ENCODE measurements at places on chromosomes 11 and 22.

DNA sequence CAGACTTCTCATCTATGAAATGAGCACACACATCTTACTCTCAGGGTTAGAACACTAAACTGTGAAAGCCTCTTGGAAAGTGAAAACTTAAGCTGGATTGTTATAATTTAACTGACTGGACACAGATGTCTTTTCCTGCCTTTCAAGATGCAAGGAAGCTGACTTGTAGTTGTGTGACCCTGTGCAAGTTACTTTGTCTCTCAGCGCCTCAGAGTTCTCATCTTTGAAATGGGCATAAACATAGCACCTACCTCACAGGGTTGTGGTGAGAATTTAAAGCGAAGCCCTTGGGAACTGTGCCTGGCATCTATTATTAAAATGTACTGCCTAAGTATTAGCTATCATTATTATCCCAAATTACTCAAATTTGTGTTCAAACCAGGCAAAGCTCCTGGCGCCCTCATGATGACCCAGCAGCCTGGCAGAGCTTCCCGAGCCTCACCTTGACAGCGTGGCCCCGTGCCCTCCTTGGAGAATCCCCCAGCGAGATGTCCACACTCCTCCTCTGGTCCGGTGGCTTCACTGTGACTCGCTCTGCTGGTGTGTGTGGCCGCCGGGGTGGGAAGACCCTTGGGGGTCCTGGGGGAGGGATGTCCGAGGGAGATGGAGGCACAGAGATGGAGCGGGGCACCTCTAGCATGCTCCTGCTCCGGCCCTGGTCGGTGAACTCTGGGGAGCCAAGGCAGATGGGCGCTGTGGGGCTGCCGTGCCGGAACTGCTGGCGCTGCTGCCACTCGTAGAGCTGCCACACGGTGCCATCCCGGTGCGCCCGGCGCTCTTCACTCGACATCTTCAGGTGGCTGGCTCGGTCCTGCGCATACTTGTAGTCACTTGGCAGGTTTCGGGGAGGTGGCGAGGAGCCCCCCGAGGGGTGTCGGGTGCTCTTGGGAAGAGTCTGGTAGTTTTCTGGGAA is 78.2 kb downstream of the C11orf58 start:
- no peak for DNase-seq

DNA sequence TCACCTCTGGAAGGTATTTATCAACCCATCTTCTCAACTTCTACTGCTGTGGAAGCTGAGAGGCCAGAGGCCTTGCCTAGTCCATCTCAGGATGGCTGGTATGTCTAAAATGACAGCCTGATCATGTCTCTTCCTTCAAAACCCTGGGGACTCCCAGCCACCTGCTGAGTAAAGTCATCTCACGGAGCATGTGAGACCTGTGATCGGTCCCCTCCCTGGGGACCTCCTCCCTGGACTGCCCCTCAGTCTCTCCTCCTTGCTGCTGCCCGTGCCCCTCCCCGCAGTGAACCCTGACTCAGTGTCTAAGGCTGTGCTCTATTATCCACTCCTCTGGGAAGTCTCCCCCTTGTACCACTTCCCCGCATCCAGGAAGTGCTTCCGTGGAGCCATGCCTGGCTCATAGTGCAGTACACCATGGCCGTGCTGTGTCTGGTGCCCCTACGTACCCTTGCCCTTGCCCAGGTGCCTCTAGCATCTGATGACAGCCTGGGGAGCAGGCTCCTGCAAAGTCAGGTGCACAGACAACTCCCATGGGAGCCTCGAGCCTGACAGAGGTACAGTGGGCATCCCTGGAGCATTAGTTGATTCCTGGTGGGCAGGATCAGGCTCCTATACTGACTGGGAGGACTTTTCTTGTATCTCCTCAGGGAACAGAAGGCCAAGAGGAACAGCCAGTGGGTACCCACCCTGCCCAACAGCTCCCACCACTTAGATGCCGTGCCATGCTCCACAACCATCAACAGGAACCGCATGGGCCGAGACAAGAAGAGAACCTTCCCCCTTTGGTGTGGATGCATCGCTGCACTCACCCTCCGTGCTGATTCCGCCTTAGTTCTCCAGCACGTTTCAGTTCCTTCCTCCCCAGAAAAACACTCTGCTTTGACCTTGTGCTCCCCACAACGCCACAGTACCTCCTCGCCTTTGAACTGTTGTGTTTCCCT is 13.8 kb downstream of the SMARCB1 start:
- no peak for DNase-seq

DNA sequence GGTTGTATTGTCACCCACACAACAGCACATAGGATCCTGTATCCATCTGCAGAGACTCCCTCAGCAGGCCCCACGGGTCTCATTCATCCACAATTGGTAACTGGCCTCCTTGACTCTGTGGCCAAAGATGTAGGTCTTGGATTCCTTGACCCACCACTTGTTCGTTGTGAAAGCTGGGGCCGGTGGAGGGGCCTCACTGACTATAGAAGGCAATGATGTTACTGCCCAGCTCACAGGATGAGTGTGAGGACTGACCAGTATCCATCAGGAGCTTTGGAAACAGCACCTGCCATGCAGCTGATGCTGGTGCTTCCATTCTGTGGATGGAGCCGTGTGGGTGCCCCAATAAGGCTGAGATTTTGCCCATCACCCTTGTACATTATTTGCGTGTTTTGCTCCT is 615.7 kb downstream of the BRD1 start:
- no peak for DNase-seq

- no peak for DNase-seq
These were observed 17.4 kb downstream of the LUZP2 start for GRCh38 chr11:24514219-24514594.

DNA sequence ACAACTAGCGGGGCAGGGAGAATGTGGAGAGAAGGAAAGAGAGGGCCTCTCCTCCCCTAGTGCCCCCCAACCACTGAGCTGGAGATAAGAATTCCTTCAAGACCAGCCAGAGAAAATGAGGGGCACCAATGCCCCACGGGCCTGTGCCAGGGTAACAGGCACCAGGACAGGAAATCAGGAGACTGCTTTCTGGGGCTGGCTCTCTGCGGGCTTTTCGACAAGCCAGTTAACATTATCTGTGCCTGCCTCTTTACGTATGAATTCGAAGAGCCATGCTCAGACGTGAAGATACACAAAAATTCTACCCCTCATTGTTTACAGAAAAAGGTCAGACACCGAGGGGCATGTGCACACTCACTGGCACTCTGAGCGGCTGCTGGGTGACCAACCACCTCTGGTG is 52.1 kb downstream of the MYH9 start:
- no peak for DNase-seq

- no peak for DNase-seq
These were observed 105.5 kb downstream of the DSCAML1 start for GRCh38 chr11:117691516-117691915.

DNA sequence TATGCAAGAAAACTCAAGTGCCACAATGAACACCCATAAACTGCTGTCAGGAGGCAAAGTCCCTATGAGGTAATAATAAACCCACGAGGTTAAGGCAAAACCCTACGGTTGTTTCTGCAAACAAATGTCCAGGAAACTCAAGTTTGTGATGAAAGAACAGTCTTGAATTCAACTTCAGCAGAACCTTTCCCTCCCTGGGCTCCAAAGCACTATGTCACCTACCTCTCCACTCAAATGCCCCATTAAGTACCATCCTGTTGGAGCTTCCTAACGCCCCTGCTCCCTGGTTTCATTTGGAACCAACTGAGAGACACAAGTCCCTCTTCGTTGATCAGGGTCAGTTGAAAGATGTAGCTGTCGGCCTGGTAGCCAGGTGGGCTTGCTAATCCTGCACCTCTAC is 2.6 kb upstream of the C11orf91 start:
- DNase-seq = no peak

- DNase-seq = no peak
These were observed 124.9 kb downstream of the MRTFA start for GRCh38 chr22:40511604-40512003.

DNA sequence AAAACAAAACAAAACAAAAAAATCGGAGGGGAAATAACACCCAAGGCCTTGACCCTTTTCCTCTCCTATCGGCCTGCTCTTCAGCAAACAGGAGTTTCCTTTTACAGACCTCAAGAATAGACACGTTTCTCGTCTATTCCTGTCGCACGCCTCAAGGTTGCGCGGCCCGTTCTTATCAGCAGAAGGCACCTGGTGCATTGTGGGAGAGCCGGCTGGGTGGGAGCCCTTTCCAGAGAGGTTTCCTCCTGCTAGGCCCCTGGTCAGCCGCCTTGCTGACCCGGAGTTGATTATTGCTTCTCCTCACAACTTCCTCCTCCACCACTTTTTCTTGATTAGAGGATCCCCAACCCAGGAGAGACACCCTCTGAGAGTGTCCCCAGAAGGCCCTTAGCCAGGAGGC is 497.3 kb downstream of the MIAT start:
- DNase-seq = no peak

GRCh38 chr22:32574411-32574810 is 99.8 kb downstream of the FBXO7 start:
- DNase-seq = no peak

DNA sequence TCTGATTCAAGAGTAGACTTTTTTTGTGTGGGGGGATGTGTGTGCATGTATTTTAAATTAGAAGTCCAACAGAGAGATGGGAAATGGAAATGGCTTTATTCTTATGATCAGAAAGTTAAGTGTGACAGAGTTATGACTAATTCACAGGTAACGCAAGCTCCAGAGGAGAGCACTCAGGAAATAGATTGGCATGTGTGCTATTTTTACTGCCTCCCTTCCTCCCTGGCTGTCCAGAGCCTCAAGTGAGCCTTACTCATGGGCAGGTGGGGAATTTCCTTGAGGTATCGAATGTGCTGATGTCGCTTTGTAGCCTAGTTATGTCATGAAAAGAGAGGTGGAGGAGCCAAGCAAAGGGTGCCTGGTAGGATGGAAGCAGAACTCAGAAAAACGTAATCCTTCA is 70.3 kb upstream of the BDNF start:
- no peak for DNase-seq

GRCh38 chr11:71370895-71371673 is 77.1 kb downstream of the DHCR7 start:
- no peak for DNase-seq

DNA sequence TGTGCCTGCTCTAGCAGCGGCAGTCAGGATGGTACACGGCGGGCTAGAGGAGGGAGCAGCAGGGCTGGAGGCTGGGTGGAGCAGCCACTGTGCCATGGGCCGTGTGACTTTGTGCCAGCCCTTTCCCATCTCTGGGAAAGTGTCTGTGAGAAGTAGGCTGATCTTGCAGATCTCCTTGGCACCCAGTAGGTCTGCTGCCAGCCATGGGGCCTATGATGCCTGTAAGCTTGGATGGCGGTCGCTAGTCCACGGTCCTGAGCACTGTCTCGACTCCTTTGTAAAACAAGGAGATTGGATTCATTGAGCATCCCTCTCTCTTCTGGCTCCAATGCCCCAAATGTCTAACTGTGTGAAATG is 22.6 kb downstream of the AMPD3 start:
- no peak for DNase-seq

- DNase-seq = peak; percentile 24
These were observed at the start of gene CCND1 for GRCh38 chr11:69640995-69641581. Gene CCND1 (plus strand): TSS chr11:69641156. CDS start chr11:69641314, 158 bp downstream.

- no peak for DNase-seq
These were observed 68.3 kb upstream of the CLDN5 start for GRCh38 chr22:19592464-19592863.

DNA sequence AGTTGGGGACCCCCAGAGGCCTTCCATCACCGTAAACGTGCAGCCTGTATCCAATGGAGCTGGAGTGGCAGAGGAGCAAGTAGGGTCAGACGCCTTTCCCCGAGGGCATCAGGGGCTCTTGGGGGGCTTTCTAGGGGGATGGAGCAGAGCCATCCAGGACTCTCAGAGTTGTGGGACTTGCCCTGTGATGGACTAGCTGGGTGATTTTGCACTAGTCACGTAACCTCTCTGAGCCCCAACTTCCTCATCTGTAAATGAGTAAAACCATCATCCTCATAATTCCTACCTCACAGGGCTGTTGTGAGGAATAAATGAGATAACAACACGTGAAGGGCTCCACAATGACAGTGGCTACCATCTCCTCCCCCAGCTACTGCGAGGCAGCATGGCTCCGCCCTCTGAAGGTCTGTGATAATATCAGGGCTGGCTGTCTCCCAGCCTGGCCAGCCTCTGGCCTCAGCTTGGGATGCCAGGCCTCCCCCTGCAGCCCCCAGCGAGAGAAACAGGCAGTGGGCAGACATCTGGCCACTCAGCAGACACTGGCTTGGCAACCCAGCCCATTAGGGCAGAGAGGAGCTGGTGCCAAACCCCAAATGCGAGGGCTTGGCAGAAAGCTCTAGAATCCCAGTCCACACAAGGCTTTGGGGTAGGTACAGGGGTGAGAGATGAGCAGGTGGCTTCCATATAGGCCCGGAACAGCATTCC is 6.7 kb downstream of the USP2 start:
- no peak for DNase-seq

DNA sequence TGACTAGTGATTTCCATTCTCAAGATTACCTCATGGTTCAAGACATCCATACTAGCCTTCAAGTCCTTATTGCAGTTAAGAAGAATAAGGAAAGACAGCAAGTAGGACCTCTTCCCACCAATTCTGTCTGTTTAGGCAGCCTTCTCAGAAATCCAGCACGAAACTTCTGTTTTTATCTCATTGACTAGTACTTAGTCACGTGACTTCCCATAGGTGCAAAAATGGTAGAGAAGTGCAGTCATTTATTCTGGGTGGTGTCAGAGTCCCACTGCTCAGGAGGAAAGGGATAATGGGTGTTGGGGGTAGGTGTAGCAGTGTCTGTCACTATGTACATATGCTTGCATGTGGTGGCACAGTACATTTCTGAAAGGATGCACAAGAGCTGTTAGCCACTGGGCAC is 57.7 kb upstream of the SORL1-AS1 start:
- no peak for DNase-seq

- no peak for DNase-seq
These were observed 89.3 kb downstream of the BCR start for GRCh38 chr22:23269441-23270211.

DNA sequence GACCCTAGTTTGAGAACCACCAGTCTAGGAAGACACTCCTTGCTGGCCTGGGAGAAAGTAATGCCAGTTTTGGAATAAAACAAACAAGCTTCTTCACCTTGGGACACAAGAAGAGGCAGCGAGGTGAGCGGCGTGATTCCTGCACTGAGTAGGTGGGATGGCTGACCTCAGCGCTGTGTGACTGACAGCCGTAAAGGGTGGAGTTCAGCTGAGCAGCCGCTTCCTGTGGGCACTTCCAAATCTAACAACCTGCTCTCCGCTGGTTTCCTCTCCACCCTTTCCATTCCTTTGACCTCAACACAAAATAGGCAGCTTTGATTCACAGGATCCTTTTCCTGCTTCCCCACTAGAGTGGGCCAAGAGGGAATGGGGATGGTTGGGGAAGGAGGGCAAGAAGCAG is 45.8 kb downstream of the PC start:
- no peak for DNase-seq

- no peak for DNase-seq
These were observed 33.2 kb downstream of the RELT start for GRCh38 chr11:73409431-73409830.

GRCh38 chr11:119300198-119300964 is 16.5 kb downstream of the MCAM start:
- DNase-seq = no peak

GRCh38 chr22:50222508-50222907 is 21.7 kb downstream of the SELENOO start:
- DNase-seq = no peak

GRCh38 chr11:131884461-131885073 is 514.2 kb downstream of the NTM start:
- DNase-seq = no peak
